ENCODE measurements at places on chromosomes 16 and 17. TPM values are rescaled to one million over a fixed set of nuclear protein-coding genes. Genes with fewer than 3 reads are reported as not detected.

CLDN7 gene
- total RNA-seq, result 95.9 TPM

SNAI3 gene
- 0.66 TPM for total RNA-seq

SOX15 gene
- 4.1 TPM for total RNA-seq

GRB7 gene
- total RNA-seq, result 27.9 TPM

HSD17B2 gene
- total RNA-seq, result 8.8 TPM

NOL3 gene
- total RNA-seq, result 45.9 TPM

KRTAP3-2 gene
- not detected for total RNA-seq

ADAM11 gene
- total RNA-seq, result 1.0 TPM

GRCh38 chr17:59440757-59441463 lies 109.5 kb downstream of the YPEL2 start:
- no peak overlapping the region for H3K27ac ChIP-seq
- H3K4me1 ChIP-seq, result no peaks in the 10 kb centered on the region
- H3K4me3 ChIP-seq, result no peak overlapping the region
- H3K27me3 ChIP-seq, result no peaks in the 10 kb centered on the region

DNA sequence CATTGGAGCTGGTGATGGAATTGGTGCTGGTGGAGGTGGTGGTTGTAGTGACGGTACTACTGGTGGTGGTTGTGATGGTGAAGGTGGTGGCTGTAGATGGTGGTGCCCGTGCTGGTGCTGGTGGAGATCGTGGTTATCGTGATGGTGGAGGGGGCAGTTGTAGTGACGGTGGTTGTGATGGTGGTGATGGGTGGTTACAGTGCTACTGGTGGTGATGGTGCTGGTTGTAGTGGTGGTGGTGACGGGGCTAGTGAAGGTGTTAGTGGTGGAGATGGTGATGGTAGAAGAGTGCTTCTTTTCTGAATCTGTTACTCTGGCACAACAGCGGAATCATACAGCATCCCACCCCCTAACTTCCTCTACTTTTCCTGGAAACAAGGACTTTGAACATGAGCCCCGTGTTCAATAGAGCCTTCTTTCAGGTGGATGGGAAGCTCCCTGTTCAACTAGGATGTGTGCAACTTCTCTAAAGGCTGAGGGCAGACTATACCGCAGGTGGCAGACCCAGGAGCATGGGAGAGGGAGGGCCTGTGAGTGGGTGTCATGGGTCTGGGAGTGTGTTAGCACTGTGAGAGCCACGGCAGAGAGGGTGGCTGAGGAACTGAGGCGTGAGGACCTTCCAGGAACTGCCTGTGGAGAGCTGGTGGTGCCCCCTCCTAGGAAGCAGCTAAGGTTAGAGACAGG lies 8.2 kb downstream of the TBX21 start:
- H3K27ac ChIP-seq, result no peak overlapping the region
- no peaks in the 10 kb centered on the region for H3K4me1 ChIP-seq
- no peaks in the 10 kb centered on the region for H3K36me3 ChIP-seq
- H3K4me3 ChIP-seq, result no peak overlapping the region
- no peaks in the 10 kb centered on the region for H3K27me3 ChIP-seq

GRCh38 chr17:10337136-10337535 lies 35.7 kb downstream of the MYH13 start:
- H3K4me1 ChIP-seq, result no peaks in the 10 kb centered on the region
- no peak for DNase-seq
- no peak overlapping the region for H3K4me3 ChIP-seq

DNA sequence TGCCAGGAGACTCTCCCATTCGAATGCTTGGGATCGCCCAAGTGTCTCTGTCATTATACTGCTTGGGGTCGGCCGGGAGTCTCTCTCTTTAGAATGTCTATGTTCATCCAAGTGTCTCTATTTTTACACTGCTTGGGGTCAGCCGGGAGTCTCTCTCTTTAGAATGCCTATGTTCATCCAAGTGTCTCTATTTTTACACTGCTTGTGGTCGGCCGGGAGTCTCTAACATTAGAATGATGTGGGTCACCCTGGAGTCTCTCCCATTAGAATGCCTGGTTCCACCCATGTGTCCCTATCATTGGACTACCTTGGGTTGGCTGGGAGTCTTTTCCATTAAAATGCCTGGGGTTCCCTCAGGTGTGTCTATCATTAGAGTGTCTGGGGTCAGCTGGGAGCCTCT lies 2230.4 kb downstream of the TP53TG3F start:
- DNase-seq, result no peak
- H3K27ac ChIP-seq, result no peak overlapping the region
- H3K36me3 ChIP-seq, result no peaks in the 10 kb centered on the region
- no peaks in the 10 kb centered on the region for H3K4me1 ChIP-seq
- no peak overlapping the region for H3K4me3 ChIP-seq
- H3K27me3 ChIP-seq, result no peaks in the 10 kb centered on the region

- no peaks in the 10 kb centered on the region for H3K4me1 ChIP-seq
- H3K36me3 ChIP-seq, result no peaks in the 10 kb centered on the region
- no peaks in the 10 kb centered on the region for H3K27me3 ChIP-seq
- no peak overlapping the region for H3K4me3 ChIP-seq
- no peak overlapping the region for H3K27ac ChIP-seq
Measured at GRCh38 chr17:11486868-11487310, 111.4 kb upstream of the DNAH9 start.

GRCh38 chr17:77098884-77099545 lies 41.8 kb upstream of the SEC14L1 start:
- H3K27ac ChIP-seq, result peak overlapping the region; percentile 65
- no peak overlapping the region for H3K4me3 ChIP-seq
- DNase-seq, result no peak
- no peaks in the 10 kb centered on the region for H3K27me3 ChIP-seq
- no peaks in the 10 kb centered on the region for H3K4me1 ChIP-seq
- no peaks in the 10 kb centered on the region for H3K36me3 ChIP-seq

DNA sequence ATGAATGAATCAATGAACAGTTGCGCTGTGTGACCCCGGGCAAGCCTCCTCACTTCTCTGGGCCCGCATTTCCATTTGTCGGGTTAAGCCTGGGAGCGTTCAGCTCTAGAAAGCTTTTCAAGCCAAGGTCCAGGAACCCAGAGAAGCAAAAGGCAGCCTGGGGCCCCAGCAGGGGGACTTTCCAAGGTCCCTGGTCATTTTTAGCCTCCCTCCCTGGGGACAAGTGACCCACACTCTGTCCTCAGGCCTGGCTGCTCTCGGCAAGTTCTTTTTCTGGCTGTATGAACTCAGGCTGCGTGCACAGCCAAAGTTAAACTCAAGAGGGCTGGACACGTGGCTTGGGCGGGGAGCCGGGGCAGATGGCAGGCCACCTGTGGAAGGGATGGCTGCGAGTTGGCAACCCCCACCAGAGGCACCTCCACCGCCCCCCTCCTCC lies 41.4 kb upstream of the CIBAR2 start:
- no peaks in the 10 kb centered on the region for H3K27me3 ChIP-seq
- peaks cover 5% of the 10 kb centered on the region for H3K4me1 ChIP-seq
- no peak overlapping the region for H3K4me3 ChIP-seq

DNA sequence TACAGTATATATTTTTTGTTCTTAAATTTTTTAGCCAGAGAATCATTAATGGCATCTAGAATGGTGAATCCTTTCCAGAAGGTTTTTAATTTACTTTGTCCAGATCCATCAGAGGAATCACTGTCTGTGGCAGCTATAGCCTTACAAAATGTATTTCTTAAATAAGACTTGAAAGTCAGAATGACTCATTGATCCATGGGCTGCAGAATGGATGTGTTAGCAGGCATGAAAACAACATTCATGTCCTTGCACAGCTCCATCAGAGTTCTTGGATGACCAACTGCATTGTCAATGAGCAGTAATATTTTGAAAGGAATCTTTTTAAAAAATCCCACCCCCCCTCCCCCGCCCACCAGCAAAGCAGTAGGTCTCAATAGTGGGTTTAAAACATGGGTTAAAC lies 51.4 kb downstream of the CACNG1 start:
- H3K27me3 ChIP-seq, result no peaks in the 10 kb centered on the region
- no peak overlapping the region for H3K27ac ChIP-seq
- no peaks in the 10 kb centered on the region for H3K4me1 ChIP-seq
- no peaks in the 10 kb centered on the region for H3K36me3 ChIP-seq

- H3K27me3 ChIP-seq, result no peaks in the 10 kb centered on the region
- H3K27ac ChIP-seq, result no peak overlapping the region
- no peak overlapping the region for H3K4me3 ChIP-seq
- H3K4me1 ChIP-seq, result no peaks in the 10 kb centered on the region
- H3K36me3 ChIP-seq, result no peaks in the 10 kb centered on the region
Measured at GRCh38 chr17:67125417-67125816, 81.1 kb downstream of the CACNG1 start.

DNA sequence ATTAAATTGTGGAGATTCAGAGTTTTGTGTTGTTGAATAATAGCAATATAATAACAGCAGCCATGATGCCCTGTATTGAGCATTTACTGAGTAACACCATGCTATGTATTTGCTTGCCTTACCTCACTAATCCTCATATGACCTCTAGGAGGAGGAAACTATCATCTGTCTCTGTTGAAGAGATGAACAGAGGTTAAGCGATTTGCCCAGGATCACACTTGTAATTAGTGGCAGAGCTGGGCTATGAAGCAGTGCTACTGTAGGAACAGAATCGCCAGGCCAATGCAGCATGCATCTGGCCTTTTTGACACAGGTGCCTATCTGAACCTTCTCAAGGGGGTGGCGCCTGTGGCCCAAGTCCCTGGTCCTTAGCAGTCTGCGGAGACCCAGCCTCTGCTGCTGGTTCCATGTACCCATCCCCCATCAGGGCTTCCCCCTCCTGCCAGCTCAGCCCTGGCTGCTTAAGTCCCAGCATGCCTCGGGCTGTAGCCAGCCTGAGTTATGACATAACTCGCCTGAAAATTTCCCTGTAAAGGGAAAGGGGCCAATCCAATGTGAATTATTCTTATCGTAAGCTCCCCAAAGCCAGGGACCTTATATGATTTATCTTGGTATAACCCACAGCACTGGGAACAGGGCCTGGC lies 50.4 kb upstream of the HS3ST2 start:
- no peak overlapping the region for H3K4me3 ChIP-seq
- no peaks in the 10 kb centered on the region for H3K27me3 ChIP-seq
- no peak overlapping the region for H3K27ac ChIP-seq
- no peaks in the 10 kb centered on the region for H3K4me1 ChIP-seq

GRCh38 chr16:66166490-66166889 lies 200.0 kb upstream of the CDH5 start:
- H3K4me1 ChIP-seq, result no peaks in the 10 kb centered on the region
- no peaks in the 10 kb centered on the region for H3K36me3 ChIP-seq
- H3K27me3 ChIP-seq, result no peaks in the 10 kb centered on the region
- no peak overlapping the region for H3K4me3 ChIP-seq
- no peak for DNase-seq

DNA sequence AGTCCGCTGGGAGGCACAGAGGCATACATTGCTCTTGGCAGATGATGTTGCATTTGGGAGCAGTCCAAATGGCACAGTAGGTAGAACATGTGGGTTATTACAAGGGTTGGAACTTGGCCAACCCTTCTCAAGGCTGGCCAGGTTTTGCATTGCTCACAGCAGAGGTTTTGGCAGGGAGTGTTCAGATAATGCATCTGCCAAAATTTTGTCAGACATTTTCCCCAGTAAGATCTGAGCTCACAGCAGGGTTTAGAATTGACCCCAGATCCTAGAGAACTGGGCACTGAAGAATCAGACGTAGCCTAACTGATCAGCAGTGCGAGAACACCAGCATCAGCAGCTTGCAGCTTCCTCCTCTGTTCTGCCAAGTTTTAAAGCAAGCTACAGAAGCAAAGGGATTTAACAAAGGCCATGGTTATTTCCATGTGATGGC lies 468.8 kb upstream of the KIF2B start:
- H3K4me1 ChIP-seq, result no peaks in the 10 kb centered on the region
- DNase-seq, result no peak
- no peak overlapping the region for H3K27ac ChIP-seq
- H3K36me3 ChIP-seq, result no peaks in the 10 kb centered on the region
- no peak overlapping the region for H3K4me3 ChIP-seq
- H3K27me3 ChIP-seq, result no peaks in the 10 kb centered on the region

DNA sequence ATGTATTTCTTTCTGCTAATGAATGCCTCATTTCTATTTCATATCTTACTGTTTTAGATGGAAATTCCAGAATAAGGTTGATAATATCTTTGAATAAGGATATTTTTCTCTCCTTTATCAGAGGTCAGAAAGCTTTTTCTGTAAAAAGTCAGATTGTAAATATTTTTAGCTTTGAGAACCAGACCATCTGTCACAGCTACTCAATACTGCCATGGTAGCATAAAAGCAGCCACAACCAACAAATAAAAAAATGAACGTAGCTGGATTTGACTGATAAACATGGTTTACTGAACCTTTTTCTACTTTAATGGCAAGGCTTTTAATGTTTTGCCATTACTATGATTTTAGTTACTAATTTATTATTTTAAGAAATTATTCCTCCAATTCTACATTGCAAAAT lies 217.4 kb upstream of the COX10 start:
- peaks cover 7% of the 10 kb centered on the region for H3K36me3 ChIP-seq
- H3K27ac ChIP-seq, result no peak overlapping the region
- H3K4me1 ChIP-seq, result no peaks in the 10 kb centered on the region
- no peak for DNase-seq
- no peaks in the 10 kb centered on the region for H3K27me3 ChIP-seq
- H3K4me3 ChIP-seq, result no peak overlapping the region

DNA sequence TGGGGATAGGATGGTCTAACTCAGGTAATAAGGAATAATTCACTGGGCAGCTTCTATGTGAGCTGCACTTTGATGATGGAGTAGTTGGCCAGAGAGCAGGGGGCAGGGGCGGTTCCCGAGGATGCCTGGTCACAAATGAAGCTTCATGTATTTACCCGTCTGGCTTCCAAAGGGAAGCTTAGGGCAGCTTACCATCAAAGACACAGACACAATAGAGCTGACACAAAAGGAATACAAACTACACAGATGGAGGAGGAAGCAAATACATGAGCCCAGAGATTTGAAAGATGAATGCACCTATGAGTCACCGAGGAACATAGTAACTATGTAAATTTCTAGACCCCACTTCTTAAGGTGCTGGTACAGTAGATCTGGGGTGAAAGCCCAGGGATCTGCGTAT lies 8.7 kb upstream of the EMP2 start:
- H3K4me3 ChIP-seq, result no peak overlapping the region
- H3K27ac ChIP-seq, result no peak overlapping the region
- H3K4me1 ChIP-seq, result no peaks in the 10 kb centered on the region
- no peaks in the 10 kb centered on the region for H3K36me3 ChIP-seq

- H3K36me3 ChIP-seq, result no peaks in the 10 kb centered on the region
- H3K4me3 ChIP-seq, result peak overlapping the region; percentile 35
- H3K27me3 ChIP-seq, result no peaks in the 10 kb centered on the region
- H3K27ac ChIP-seq, result peak overlapping the region; percentile 50
- no peak for DNase-seq
Measured at GRCh38 chr16:12170103-12171040, 193.8 kb downstream of the SNX29 start.

DNA sequence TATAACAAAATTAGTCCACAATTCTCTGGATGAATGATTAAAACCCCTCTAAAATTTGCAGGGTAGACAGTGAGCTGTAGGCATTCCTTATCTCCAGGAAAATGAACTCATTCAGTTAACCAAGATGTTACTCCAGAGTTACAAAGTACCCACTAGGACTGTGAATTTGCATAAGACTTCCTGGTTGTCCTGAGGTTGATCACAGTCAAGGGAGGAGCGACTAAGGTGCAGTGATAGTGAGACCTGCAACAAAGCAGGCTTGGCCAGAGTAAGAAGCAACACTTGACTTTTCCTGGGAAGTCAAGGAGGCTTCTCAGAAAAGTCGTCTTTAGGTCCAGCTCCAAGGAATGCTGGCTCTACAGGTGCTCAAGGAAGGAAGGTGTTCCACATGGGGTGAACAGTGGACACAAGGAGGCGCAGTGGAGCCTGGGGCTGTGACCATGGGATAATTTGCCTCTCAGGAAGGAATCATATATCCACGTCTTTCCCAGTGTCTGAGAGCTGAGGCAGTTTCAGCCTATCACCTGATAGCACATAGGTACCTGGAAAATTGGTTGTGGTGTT lies 821.1 kb upstream of the EEF2KMT start:
- H3K27ac ChIP-seq, result no peak overlapping the region
- H3K36me3 ChIP-seq, result no peaks in the 10 kb centered on the region
- DNase-seq, result no peak
- H3K4me3 ChIP-seq, result no peak overlapping the region
- no peaks in the 10 kb centered on the region for H3K27me3 ChIP-seq
- no peaks in the 10 kb centered on the region for H3K4me1 ChIP-seq

All from breast epithelium (tissue), 4 donors.